Pons (tissue), 1 donor: ENCODE measurements at places on chromosomes 6 and 20.
A peak's percentile ranks its signal among the peaks of the same experiment; 100 is the strongest.

DNA sequence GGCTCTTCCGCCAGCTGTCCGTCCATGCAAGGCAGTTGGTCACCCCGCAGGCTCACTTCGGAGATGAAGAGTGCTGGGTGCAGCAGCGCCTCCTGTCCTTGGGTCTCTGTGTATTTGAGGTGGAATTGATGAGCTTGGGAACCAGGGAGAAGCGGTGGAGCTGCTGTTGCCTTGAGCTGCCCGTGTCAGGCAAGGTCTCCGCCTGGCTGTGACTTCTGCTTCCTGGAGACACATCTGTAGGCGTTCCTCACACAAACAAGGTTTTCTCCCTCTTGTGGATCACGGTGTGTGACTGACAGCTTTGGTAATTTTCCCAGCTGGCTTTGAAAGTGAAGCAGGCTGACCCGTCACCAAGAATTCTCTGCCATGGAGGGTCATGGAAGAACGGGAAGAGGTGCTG is 2.5 kb upstream of the SLC17A9 start:
- DNase-seq, result no peak

DNA sequence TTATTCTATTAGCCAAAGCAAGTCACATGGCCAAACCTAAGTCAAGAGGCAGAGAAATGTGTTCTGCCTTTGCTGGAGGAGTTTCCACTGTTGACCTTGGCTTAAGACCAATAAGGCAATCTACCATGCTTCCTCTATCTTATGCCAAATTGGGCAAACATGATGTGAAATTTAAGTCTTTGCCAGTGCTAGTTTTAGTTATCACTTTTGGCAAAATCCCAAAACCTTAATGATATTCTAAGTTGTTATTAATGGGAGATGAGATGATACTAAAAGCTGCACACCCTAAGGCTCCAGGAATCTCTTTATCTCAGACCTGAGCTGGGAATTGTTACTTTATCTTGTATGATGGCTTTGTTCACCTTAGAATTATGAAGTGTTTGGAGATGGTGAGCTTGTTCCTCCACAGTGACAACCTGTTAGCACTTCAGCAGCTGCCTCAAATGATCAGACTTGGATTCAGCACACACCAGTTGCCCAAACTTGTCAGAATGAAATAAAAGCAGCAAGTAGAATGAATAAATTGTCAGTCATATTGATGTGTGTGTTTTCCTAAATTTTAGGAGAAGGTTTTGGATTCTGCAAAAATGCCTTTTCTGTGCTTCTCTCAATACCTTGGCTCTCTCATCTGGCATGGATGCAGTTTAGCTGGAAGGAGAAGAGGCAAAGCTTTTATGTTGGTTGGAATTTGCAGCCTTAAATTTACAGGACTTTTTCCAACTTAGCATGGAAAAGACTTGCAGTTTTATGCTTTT is 49.3 kb downstream of the RIN2 start:
- DNase-seq, result no peak

DNA sequence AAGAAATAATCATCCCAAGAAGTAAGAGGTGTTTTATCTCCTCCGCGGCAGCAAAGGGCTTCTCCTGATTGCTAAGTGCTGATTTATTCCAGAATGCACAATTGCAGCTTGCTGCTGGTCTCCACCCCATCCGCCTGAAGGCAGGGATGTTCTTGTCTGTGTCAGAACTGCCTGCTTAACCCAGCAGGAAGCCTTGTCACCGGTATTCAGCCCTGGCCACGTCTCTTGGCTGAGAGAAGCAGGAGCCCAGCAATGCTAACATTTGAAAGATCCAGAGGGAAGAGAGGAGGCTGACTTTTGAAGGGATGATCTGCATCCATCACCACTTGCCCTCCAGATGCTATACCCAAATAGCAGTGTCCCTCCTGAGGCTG is 4.2 kb downstream of the SCML4 start:
- no peak for DNase-seq

DNA sequence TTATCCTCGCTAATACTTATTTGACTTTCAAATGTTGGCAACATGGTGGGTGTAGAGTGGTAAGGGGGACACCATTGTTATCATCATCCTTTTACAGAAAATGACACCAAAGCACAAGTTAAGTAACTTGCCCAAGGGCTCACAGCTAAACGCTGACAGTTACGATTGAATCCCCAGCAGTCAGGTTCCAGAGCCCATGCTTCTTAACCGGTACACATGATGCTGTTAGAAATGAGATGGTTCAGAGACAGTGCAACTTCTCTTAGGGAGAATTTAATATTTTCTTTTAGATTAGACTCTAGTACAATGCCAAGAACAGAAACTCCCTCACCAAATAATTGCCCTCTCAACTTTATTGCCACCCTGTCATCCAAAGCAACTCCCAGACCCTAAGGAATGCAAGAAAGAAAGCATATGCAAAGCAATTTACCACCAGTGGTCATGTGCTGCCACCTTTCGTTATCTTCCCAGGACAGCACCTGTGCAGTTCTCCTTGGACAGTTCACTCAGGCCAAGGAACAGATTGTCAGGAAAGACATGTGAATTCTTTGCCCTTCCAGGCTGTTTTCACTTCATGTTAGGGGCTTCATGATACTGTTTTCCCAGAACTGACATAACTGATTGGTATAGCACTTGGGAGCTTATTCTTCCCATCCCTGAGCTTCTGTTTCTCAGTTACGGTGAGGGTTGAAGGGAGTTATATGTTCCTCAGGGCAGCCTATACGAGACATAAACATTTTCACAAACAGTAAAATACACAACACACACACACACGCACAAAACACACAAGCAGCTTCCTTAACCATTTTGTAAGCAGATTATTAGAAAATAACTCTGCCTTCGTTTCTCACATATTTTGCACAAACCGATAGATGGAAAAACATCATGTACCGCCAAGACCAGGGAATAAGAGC is 5.1 kb downstream of the HLA-DMA start:
- no peak for DNase-seq

DNA sequence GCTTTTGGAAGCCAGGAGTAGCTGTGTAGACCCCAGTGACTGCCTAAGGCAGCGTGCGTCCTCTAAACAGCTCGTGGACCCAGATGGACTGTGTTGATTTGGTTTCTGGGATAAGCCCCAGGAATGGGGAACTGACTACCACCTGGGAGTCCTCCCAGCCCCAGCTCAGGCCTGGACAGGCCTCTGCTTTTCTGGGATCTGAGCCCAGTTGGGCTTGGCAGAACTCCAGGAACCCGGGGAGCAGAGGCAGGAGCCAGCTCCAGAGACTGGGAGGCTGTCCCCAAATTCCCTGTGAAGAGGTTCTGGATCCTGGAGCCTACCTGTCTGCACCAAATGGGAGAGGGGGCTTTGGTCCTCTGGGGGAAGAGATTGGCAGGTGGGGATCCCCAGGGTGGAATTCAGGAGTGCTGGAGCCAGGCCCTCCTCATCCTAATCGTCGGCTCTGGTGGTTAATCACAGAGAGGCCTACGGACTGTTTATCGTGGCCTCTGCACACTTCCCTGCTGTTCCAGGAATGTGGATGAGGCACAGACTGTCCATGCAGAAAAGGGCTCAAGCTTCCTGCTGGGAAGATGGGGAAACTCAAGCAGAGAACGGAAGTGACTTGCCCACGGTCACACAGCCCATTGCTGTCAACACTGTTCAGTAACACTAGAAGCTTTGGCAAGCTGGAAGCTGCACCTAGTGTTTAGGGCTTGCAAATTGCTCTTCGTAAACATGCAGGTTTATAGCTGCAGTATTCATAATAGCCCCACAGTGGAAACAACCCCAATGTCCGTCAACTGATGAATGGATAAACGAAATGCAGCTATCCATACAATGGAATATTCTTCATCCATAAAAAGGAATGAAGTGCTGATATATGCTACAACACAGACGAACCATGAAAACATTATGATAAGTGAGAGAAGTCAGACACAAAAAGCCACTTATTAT is 100.6 kb downstream of the KCNB1 start:
- peak; percentile 51 for DNase-seq

- no peak for DNase-seq
Observed at GRCh38 chr6:37060195-37060559, 54.7 kb downstream of the FGD2 start.

GRCh38 chr6:6592826-6593475 is 4.4 kb downstream of the LY86 start:
- no peak for DNase-seq

GRCh38 chr6:15522427-15522826 is 140.4 kb downstream of the DTNBP1 start:
- no peak for DNase-seq

DNA sequence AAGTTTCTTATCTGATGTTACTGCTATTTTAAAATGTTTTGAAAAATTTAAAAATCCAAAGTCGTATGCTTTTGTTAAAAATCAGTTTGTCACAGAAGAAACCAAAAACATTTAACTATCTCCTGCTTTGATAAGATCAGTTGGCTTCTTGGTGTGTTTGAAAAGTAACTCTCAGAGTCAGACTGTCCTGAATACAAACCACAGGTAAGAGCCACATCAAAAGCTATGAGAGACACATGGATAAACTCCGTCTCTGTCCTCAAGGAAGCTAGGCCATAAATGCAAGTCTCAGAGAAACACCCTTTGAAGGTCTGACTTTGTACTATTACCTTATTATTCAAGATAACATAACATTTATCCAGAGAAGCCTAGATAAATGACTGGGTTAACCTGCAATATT is 7.7 kb downstream of the HBS1L start:
- no peak for DNase-seq

DNA sequence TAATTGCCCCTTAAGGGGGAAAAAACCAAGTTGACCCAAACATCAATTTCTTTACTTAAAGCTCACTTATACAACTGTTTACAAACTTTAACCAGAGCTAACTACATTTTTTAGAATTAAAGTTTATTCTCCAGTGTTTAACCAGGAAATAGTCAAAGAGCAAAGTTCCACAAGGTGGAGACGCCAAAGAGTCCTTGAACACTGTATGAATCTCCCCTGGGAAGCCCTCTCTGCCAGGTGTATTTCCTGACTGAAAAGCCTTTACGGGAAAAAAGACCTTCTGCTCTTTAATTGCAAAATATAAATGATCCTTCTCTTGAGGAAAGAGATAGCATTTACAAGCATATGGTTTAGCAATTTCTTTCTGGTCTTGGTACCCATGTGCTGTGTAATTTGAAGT is 36.2 kb downstream of the BTBD9 start:
- DNase-seq, result no peak

DNA sequence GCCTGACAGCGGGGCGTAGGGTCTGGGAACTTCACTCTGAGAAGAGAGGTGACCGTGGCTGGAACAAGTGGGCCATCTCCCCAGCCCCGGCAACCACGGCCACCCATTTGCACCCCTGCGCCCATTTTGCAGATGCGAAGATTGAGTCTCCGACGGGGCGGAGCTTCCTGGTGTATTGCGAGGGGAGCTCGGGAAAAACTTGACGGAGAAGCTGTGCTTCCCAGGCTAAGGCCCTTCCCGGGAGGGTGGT is 653 bp downstream of the ZNF335 start:
- no peak for DNase-seq
